ENCODE measurements at places on chromosomes 3 and 15. TPM values are rescaled to one million over a fixed set of nuclear protein-coding genes. Genes with fewer than 3 reads are reported as not detected.

- H3K4me1 ChIP-seq, result peaks cover 6% of the 10 kb centered on the region
- H3K4me3 ChIP-seq, result no peak overlapping the region
- no peaks in the 10 kb centered on the region for H3K36me3 ChIP-seq
- no peak overlapping the region for H3K27ac ChIP-seq
- no peak for DNase-seq
Observed at GRCh38 chr3:45499529-45499928, 95.0 kb upstream of the LIMD1 start.

- no peaks in the 10 kb centered on the region for H3K4me1 ChIP-seq
- H3K4me3 ChIP-seq, result no peak overlapping the region
- no peaks in the 10 kb centered on the region for H3K27me3 ChIP-seq
- no peak for DNase-seq
- no peak overlapping the region for H3K27ac ChIP-seq
- no peaks in the 10 kb centered on the region for H3K36me3 ChIP-seq
Observed at GRCh38 chr3:126023390-126023789, 54.4 kb downstream of the ROPN1B start.

DNA sequence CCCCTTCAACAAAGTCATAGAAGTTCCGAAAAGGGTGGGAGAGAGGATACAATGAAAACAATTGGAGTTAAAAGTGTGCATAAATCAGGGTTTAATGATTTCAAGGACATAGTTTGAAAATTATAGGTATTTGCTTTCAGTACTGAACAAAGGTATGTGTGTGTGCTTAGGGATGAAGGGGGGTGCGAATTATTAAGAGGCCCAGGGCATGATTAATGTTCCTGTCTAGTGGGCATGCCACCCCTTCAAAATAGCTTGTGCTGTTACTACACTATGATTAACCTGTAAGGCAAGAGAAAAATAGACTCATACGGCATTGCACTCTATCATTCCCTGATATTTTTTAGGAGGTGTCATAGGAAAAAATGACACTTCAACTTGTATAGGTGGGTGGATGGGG, 731.6 kb downstream of the NAALADL2 start:
- no peaks in the 10 kb centered on the region for H3K27me3 ChIP-seq
- no peak overlapping the region for H3K4me3 ChIP-seq
- H3K4me1 ChIP-seq, result no peaks in the 10 kb centered on the region
- DNase-seq, result no peak

- no peaks in the 10 kb centered on the region for H3K27me3 ChIP-seq
- H3K4me3 ChIP-seq, result no peak overlapping the region
- DNase-seq, result no peak
- no peaks in the 10 kb centered on the region for H3K4me1 ChIP-seq
- no peak overlapping the region for H3K27ac ChIP-seq
Observed at GRCh38 chr3:95434491-95434890, 1371.6 kb downstream of the NSUN3 start.

DNA sequence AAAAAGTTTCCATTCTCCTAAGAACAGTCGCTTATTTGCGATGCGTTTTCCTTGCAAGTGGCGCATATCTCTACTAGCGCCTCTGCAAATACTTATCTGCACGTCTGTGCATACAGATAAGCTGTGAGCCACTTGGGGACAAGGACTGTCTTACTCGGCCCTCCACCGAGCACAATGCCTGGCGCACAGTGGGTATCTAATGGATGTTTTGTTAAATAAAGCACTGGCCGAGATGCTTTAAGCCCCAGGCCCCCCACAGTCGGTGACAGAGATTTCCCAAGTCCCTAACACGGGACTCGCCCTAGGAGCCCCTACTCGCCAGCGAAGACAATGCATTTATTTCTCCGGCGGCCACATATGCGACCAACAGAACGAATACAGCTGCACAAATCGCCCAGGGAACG, 503 bp downstream of the HLTF start:
- H3K4me1 ChIP-seq, result no peaks in the 10 kb centered on the region
- no peak overlapping the region for H3K27ac ChIP-seq
- H3K27me3 ChIP-seq, result no peaks in the 10 kb centered on the region
- no peak for DNase-seq
- no peaks in the 10 kb centered on the region for H3K36me3 ChIP-seq

GRCh38 chr15:55820043-55820442, 77.1 kb upstream of the PRTG start:
- no peak overlapping the region for H3K27ac ChIP-seq
- no peaks in the 10 kb centered on the region for H3K4me1 ChIP-seq
- no peak for DNase-seq
- no peaks in the 10 kb centered on the region for H3K27me3 ChIP-seq
- H3K36me3 ChIP-seq, result no peaks in the 10 kb centered on the region

DNA sequence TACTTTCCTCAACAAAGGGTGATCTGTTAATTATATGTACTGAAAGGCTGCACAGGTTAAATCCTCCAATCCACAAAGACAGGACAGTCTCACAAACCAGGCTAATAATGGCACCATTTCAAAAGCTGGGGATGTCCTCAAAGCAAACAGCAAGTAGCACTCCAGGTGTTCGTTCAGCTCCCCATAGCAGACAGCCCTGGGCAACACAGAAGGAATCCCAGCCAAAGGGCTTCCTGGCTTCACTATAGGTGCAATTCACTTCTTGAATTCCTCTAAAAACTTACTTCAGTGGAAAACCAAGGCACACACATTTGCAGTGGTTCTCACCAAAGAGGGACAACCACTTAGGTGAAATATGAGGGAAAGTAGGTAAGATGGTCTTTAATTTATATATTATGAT, 166.7 kb downstream of the CTNNB1 start:
- no peak overlapping the region for H3K27ac ChIP-seq
- DNase-seq, result no peak
- H3K36me3 ChIP-seq, result no peaks in the 10 kb centered on the region
- no peaks in the 10 kb centered on the region for H3K27me3 ChIP-seq

- no peaks in the 10 kb centered on the region for H3K4me1 ChIP-seq
- DNase-seq, result no peak
- H3K27me3 ChIP-seq, result no peaks in the 10 kb centered on the region
- no peaks in the 10 kb centered on the region for H3K36me3 ChIP-seq
- H3K4me3 ChIP-seq, result no peak overlapping the region
Observed at GRCh38 chr3:132232231-132232792, 84.9 kb upstream of the ACP3 start.

DNA sequence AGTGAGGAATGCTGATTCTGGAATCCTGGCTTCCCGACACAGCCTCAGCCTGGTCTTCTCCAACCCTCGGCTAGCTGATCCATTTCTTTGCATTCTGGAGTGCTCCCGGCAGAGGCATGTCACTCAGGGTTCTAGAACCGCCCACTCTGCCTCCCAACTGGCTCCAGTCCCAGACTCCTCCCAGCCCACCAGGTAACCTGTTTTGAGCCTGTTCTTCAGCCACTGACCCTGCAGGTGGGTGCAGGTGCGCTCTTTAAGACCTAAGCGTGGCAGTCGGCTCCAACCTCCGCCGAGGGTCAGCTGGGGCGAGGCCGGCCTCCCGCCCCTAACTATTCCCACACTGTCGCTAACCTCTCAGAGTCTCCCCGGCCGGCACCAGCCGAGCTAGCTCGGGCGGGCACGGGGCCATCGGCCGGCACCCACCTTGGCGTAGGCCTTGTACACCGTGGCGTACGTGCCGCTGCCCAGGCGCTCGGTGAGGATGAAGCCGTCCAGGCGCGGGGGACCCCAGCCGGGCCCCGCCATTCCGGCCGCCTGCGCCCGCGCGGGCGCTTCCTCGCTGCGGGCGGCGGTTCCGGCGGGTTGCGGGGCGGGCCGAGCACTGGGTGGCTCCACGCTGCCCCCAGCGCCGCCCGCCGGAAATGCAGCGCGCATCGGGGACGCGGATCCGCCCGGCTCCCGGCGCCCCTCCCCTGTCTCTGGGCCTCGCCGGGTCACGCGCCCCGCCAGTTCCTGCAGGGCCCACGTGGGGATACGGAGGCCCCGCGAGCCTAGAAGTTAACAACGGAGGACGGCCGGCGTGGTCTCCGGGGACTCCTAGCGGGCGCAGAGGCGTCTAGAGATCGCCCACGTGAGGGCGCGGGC, at the start of gene ULK3:
ULK3 (minus strand) TSS at position 576 of the 864 bp plus-strand sequence; CDS start at position 525, 51 bp downstream.
- DNase-seq, result peak; percentile 97
- H3K27me3 ChIP-seq, result no peaks in the 10 kb centered on the region
- peak within 1 kb of the TSS; percentile 37 for H3K4me3 ChIP-seq
- H3K27ac ChIP-seq, result peak within 1 kb of the TSS; percentile 61
- H3K4me1 ChIP-seq, result no peaks in the 10 kb centered on the region

DNA sequence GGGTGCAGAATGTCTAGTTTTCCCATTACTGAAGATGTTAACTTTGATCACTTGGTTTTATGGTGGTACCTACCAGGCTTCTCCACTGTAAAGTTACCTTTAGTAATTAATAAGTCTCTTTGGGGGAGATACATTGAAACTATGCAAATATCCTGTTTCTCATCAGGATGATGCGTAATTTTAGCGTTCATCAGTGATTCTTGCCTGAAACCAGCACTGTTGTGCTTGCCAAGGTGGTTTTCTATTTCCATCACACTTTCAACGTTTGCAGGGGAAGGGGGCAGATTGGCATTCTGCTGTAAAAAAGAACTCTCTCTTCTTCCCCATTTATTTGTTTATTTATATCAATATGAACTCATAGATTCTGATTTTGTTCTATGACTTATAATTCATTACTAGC, 61.0 kb downstream of the SSR3 start:
- H3K27ac ChIP-seq, result no peak overlapping the region
- no peak for DNase-seq
- no peaks in the 10 kb centered on the region for H3K27me3 ChIP-seq
- no peaks in the 10 kb centered on the region for H3K36me3 ChIP-seq
- H3K4me3 ChIP-seq, result no peak overlapping the region
- peaks cover 7% of the 10 kb centered on the region for H3K4me1 ChIP-seq

GRCh38 chr3:170058127-170058526, 20.3 kb downstream of the GPR160 start:
- H3K36me3 ChIP-seq, result no peaks in the 10 kb centered on the region
- H3K4me1 ChIP-seq, result no peaks in the 10 kb centered on the region
- no peak overlapping the region for H3K27ac ChIP-seq
- H3K27me3 ChIP-seq, result no peaks in the 10 kb centered on the region
- DNase-seq, result no peak
- H3K4me3 ChIP-seq, result no peak overlapping the region

GRCh38 chr3:118781232-118781631, 253.4 kb downstream of the IGSF11 start:
- no peaks in the 10 kb centered on the region for H3K36me3 ChIP-seq
- H3K27me3 ChIP-seq, result no peaks in the 10 kb centered on the region
- no peak overlapping the region for H3K4me3 ChIP-seq
- no peak for DNase-seq
- no peak overlapping the region for H3K27ac ChIP-seq

GRCh38 chr15:66778314-66778665, 76.3 kb downstream of the SMAD6 start:
- no peak overlapping the region for H3K27ac ChIP-seq
- DNase-seq, result peak; percentile 20
- no peaks in the 10 kb centered on the region for H3K27me3 ChIP-seq
- no peak overlapping the region for H3K4me3 ChIP-seq
- no peaks in the 10 kb centered on the region for H3K4me1 ChIP-seq
- no peaks in the 10 kb centered on the region for H3K36me3 ChIP-seq

- H3K27ac ChIP-seq, result peak overlapping the region; percentile 62
- no peak overlapping the region for H3K4me3 ChIP-seq
- H3K4me1 ChIP-seq, result peaks cover 2% of the 10 kb centered on the region
- DNase-seq, result peak; percentile 72
- H3K27me3 ChIP-seq, result no peaks in the 10 kb centered on the region
Observed at GRCh38 chr3:100151024-100151707, 36.9 kb upstream of the FILIP1L start.

DNA sequence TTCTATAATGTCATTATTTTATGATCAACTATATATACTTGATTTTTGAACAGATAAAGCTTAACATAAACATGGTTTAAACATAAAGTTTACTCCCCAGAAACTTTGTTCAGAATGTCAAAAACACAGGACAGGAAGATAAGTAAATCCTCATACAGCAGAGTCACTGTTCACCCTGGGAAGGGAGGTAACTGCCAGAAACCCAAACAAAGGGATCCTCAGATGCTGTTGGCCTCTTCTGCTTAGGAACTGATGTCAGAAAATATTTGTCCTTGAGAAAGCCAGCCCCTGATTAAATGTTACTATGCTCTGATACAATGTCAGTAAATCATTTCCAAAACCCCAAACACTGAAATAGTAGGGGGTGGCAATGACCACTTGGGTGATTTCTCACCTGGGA, 185.3 kb downstream of the TJP1 start:
- no peak for DNase-seq
- no peak overlapping the region for H3K4me3 ChIP-seq
- H3K4me1 ChIP-seq, result no peaks in the 10 kb centered on the region

- H3K36me3 ChIP-seq, result no peaks in the 10 kb centered on the region
- H3K27me3 ChIP-seq, result no peaks in the 10 kb centered on the region
- no peaks in the 10 kb centered on the region for H3K4me1 ChIP-seq
- DNase-seq, result no peak
Observed at GRCh38 chr3:139005356-139005993, 593 bp downstream of the PRR23A start.

GRCh38 chr15:45168286-45168685, 19.5 kb downstream of the SHF start:
- no peaks in the 10 kb centered on the region for H3K4me1 ChIP-seq
- no peaks in the 10 kb centered on the region for H3K27me3 ChIP-seq
- H3K4me3 ChIP-seq, result no peak overlapping the region
- H3K27ac ChIP-seq, result no peak overlapping the region

GRCh38 chr3:123096731-123097130, 29.9 kb downstream of the PDIA5 start:
- DNase-seq, result peak; percentile 74
- no peaks in the 10 kb centered on the region for H3K4me1 ChIP-seq
- no peaks in the 10 kb centered on the region for H3K36me3 ChIP-seq
- no peaks in the 10 kb centered on the region for H3K27me3 ChIP-seq

DNA sequence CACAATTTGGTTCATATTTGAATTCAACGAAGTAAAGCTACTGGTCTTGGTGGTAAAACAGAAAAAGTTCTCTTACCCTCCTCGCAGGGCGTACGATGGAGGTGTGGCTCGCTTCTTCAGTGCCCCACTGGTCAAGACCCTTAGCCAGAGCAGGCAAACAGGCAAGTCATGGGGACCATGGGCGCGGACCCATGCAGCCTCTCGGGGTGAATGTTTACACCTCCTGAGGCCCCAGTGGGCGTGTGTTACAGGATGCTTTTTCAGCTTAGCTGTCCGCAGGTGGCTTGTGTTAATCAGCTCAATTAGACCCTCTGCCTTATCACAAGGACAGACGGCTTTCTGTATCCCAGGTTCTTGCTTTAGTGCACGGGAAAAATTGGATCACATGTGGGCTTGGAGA, 991.8 kb downstream of the GBE1 start:
- H3K27me3 ChIP-seq, result no peaks in the 10 kb centered on the region
- H3K27ac ChIP-seq, result no peak overlapping the region
- H3K4me3 ChIP-seq, result no peak overlapping the region

The COLQ gene
- total RNA-seq, result 18.7 TPM

The CDV3 gene
- 122 TPM for total RNA-seq

The FBN1 gene
- total RNA-seq, result 167 TPM

The PRKCI gene
- 33.6 TPM for total RNA-seq

The CYP1A1 gene
- 2.3 TPM for total RNA-seq

The TICRR gene
- total RNA-seq, result 0.16 TPM
